Daoy (cell line): ENCODE measurements at places on chromosomes 2 and 18. TPM values are rescaled to one million over a fixed set of nuclear protein-coding genes. Genes with fewer than 3 reads are reported as not detected.
A peak's percentile ranks its signal among the peaks of the same experiment; 100 is the strongest.

DNA sequence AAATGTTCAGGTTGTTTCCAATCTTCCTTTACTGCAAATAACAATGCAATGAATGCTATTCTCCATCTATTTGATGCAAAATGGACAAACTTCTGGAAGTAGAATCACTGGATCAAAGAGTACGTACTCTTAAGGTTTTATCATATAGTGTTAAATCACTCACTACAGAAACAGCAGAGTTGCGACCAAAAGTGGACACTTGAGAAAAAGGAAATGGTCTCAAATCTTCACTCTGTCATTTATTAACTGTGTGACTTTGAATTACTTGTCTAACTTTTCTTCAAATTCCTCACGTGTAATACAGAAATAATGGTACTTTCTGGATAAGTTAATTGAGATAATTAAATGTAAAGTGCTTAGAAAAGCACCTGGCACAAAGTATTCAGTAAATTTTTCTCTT is 78.1 kb downstream of the CERKL start:
- no peak for DNase-seq

DNA sequence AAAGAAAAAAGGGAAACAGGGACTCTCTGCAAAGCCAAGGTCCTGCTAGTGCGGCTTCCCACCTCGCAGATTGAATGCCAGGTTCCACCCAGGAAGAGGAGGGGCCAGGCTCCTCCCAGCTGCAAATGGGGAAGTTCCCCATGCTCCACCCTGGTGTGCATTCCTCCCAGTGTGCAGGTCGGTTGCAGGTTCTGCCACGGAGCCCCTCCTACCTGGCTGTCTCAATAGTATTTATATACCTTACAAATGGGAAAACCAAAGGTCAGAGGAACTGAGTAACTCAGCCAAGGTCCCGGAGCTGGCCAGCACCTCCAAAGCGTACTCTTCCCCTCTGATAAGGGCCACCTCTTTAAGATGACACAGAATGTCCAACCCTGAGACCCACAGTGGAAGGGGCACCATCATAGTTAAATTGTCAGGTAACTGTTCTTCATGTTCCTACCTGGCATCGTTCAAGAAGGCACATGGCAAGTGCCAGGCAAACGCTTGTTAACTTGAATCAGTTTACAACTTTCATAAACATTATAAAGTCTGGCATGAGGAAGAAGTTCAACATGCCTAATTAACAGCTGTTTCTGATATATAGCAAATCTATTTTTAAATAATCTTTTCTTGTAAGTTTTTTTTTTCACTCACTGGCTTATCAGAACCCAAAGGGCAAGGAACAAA is 35.5 kb downstream of the POU3F3 start:
- peak; percentile 24 for DNase-seq

- no peak for DNase-seq
Measured at GRCh38 chr2:231634951-231635875, 42.5 kb downstream of the TEX44 start.

- no peak for DNase-seq
Measured at GRCh38 chr2:201828220-201828619, 21.9 kb downstream of the CDK15 start.

DNA sequence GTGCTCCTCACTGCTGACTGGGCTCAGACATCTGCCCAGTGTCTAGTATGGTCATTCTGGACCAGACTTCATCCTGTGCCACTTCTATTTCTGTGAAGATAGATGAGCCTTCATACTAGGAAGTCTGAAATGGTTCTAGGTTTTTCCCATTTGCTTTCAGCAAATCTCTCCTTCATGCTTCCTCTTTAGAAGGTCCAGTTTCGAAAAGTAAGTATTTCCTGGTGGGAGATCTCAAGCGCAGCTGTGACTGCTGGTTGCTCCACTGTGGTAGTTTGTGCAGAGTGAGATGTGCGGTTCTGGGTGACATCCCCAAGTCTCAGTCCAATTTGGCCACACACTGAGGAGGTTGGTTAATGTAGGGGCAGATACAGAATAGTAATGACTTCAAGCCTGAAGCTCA is 14.4 kb downstream of the IL36B start:
- no peak for DNase-seq

- peak; percentile 9 for DNase-seq
Measured at GRCh38 chr2:24482251-24482971, 8.6 kb upstream of the NCOA1 start.

GRCh38 chr2:56292951-56293350 is 109.2 kb downstream of the CCDC85A start:
- no peak for DNase-seq

- no peak for DNase-seq
Measured at GRCh38 chr2:42979416-42979869, 187.1 kb upstream of the HAAO start.

- no peak for DNase-seq
Measured at GRCh38 chr18:8942021-8942908, 160.2 kb upstream of the NDUFV2 start.

GRCh38 chr2:9076210-9076609 is 72.7 kb upstream of the MBOAT2 start:
- DNase-seq = peak; percentile 61

GRCh38 chr2:176409671-176410070 is 140.4 kb downstream of the MTX2 start:
- DNase-seq = no peak

- no peak for DNase-seq
Measured at GRCh38 chr2:172878260-172878659, 142.6 kb downstream of the RAPGEF4 start.

DNA sequence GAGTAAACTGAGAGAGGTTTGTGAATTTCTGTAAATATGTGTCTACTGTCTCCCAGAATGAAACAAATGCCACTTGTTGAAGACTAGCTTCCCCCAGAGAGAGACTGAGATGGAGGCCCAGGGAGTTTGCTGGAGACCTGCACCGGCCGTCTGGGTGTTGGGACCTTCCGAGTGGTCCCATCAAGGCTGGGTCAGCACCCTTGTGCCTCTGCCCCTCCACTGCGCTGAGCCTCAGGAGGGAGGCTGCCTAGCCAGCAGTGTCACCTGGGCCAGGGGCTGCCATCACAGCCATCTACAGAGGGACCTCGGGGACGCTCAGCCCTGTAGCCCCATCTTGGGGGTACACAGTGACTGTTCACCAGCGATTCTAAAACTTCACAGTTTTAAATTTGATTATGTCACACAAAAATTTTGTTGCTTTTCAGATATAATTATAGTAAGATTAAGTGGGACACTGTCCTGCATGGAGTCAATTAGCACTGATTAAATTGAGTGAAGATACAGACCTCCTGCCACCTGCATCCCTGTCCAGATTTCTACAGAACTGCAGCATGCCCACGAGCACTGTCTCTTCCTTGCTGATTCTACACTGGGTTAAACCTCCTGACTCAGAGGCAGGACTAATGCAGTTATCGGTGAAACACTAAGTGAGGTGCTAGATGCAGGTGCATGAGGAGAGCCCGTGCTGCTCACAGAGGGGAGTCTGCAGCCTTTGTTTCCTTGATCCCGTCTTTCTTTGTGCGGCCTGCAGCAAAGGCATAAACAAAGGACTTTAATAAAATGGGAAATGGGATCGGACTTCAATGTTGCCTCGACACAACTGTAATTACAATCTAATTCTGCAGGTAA is 50.5 kb downstream of the TMEM18 start:
- DNase-seq = no peak

The RTKN gene
- 5.4 and 6.9 TPM in 2 replicates for total RNA-seq

The CEBPZ gene
- 130 and 161 TPM in 2 replicates for total RNA-seq

The SLC30A3 gene
- total RNA-seq = 0.11 TPM in 1 of 2 replicates, not detected in the other

The DOCK10 gene
- total RNA-seq = 29.9 and 37.2 TPM in 2 replicates

The SPAG16 gene
- total RNA-seq = 14.3 and 16.6 TPM in 2 replicates
